ENCODE measurements at places on chromosomes 3 and 15. TPM values are rescaled to one million over a fixed set of nuclear protein-coding genes. Genes with fewer than 3 reads are reported as not detected.

The DZIP1L gene
- 5.2 TPM for polyA plus RNA-seq

The SNURF gene
- 6.4 TPM for polyA plus RNA-seq

The SERPINI2 gene
- not detected for polyA plus RNA-seq

DNA sequence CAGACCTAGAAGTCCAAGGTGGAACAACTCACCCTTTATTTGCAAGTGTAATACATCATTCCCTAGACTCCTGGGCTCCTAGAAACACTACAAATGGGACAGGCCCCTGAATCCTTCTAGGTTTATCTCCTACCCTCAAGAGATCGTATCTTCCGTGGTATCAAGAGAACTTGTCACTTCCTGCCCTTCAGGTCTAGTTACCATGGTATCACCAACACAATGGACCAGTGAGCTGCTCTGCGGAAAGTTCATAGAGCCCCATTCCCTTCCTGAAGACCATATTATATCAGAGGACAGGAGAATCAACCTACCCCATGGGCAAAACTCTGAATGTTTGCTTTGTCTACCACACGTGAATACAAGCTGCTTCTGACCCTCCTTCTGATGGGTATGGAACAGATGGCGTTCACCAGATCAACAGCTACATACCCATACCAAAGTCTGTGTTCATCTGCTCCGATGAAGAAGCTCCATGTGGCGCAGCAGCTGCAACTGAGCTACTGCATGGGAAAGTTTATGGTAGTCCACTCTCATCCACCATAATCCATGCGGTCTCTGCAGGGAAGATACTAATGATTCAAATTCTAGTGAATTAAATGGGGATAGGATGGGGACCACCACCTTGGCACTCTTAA, 84.6 kb upstream of the KLF13 start:
- H3K27ac ChIP-seq, result no peak overlapping the region
- no peak overlapping the region for H3K4me3 ChIP-seq
- no peak for DNase-seq
- peaks cover 3% of the 10 kb centered on the region for H3K4me1 ChIP-seq

GRCh38 chr15:52360229-52361203, 64.9 kb upstream of the MYO5C start:
- no peaks in the 10 kb centered on the region for H3K4me1 ChIP-seq
- DNase-seq, result no peak
- no peak overlapping the region for H3K27ac ChIP-seq
- H3K27me3 ChIP-seq, result no peaks in the 10 kb centered on the region
- no peak overlapping the region for H3K4me3 ChIP-seq
- no peaks in the 10 kb centered on the region for H3K36me3 ChIP-seq

All from fibroblast of lung (primary cell).